ENCODE measurements at places on chromosomes 1 and 21.

DNA sequence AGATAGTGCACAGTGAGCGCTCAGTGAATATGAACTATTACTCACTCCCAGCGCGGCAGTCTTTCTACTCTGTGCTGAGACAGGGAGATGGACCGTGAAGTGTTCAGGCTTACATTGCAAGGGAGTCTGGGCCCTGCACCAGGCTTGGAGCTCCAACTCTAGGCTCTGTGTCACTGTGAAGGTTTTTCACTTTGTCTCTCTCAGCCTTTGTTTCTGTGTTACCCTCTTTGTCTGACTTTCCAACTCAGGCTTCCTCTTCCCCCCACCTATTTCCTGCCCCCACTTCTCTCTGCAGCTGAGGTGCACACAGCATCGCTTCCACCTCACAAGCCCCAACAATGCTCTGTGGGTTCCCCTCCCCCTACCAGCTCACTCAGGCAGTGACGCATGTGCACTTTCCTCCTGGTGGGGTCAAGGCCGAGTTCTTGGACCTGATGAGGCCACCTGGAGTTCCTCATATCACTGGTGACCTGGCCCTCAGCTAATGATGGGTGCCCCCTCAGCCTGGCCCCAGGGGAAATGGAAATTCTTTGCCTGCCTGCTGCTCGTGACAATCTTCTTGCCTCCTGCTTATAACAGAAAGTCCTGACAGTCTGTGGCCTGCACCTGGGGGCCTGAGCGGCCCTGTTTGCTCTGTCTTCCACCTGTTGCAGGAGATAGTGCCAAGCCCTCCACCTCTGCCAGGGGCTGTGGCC lies 1.1 kb upstream of the LCK start:
- DNase-seq, result no peak

GRCh38 chr21:37210130-37210529 lies 57.0 kb downstream of the VPS26C start:
- no peak for DNase-seq

- DNase-seq, result no peak
Observed at GRCh38 chr1:106608841-106609240, 447.6 kb upstream of the PRMT6 start.

DNA sequence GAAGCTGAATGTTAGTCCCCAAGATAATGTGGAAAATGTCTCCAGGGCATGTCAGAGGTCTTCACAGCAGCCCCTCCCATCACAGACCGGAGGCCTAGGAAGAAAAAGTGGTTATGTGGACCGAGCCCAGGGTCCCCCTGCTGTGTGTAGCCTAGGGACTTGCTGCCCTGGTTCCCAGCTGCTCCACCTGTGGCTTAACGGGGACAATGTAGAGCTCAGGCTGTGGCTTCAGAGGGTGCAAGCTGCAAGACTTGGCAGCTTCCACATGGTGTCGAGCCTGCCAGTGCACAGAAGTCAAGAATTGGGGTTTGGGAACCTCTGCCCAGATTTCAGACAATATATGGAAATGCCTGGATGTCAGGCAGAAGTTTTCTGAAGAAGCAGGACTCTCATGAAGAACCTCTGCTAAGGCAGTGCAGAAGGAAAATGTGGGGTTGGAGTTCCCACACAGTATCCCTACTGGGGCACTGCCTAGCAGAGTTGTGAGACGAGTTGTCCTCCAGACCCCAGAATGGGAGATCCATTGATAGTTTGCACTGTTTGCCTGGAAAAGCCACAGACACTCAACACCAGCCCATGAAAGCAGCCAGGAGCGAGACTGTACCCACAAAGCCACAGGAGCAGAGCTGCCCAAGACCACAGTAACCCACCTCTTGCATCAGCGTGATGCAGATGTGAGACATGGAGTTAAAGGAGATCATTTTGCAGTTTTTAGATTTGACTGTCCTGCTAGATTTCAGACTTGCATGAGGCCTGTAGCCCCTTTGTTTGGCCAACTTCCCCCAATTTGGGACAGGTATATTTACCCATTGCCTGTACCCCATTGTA lies 204.9 kb downstream of the MRPL39 start:
- DNase-seq, result no peak

- DNase-seq, result peak; percentile 89
Observed at GRCh38 chr1:37945743-37946702, 830 bp downstream of the INPP5B start.

DNA sequence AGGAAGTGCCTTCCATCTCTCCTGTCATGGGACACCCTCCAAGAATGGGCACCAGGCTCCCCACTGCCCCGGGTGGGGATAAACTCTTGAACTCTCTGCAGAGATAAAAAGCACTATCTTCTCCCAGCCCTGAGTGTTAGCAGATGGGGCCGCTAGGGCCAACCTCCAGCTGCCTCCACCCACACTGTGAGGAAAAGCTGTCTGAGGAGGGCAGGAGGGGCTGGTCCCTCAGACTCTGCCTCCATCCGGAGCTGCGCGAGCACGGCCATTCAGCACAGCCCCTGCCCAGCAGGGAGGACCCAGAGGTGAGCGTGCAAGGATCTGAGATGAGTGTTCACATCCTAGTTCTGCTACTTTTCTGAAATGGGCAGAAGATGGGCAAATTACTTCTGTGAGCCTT lies 51.8 kb upstream of the TRABD2B start:
- DNase-seq, result no peak

- DNase-seq, result no peak
Observed at GRCh38 chr21:38170704-38171682, 85.8 kb upstream of the KCNJ15 start.

DNA sequence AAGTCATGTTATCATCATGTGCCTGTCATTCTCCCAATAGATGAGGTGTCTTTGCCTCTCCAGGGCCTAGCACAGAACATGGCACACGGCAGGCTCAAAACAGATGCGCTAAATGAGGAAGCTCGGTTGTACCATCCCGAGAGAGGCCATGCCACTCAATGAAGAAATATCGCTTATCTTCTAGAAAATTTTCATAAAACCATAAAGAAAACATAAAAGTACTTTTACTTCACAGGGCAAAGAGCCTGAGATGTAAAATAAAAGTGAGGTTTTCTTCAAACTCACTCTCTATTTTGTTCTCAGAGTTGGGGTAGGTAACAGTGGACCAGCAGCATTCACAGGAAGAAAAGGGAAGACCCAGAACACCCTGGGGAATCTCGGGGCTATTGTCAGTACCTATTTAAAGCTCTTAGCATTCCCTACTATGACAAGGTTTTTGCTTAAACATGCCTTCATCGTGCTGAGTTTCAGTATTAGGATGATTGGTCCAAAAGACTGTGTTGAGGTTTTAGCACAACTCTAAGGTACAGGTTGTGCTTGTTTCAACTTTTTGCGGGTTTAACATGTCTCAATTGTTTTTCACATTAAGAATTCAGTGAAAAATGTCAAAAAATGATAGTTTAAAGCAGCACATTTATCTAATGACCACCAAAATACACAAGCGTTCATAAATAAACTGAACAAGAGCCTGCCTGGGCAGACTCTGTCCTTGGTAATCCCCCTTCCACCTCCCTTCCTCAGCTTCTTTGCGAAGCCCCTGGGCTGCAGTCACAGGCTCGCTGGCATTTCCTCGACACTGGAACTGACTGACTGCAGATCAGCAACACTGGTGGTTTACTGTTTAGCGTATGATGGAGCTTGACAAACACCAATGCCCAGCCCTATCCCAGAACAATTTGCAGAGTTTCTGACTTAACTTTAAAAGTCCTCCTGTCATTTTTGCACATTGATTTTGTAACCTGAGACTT lies 55.6 kb downstream of the COQ8A start:
- DNase-seq, result no peak

DNA sequence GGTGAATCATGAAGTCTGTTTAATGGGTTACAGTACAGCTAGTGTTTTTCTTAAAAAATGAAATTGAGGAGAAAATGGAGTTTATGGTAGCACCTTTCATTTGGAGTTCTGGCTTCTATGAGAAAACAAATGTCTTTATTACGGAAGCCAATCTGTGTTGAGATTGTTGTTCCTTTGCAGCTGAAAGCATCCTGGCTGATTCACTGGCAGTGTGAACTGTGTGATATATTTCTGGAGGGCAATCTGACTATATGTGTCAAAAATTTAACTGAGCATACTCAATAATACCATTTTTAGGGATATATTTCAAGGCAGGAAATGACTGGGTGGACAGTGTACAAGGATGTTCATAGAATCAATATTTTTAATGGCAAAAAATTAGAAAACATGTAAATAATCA lies 46.6 kb upstream of the LYST start:
- DNase-seq, result no peak

- DNase-seq, result no peak
Observed at GRCh38 chr1:28737307-28738132, 780 bp downstream of the YTHDF2 start.

GRCh38 chr1:176802316-176802715 lies 339.3 kb downstream of the PAPPA2 start:
- no peak for DNase-seq

DNA sequence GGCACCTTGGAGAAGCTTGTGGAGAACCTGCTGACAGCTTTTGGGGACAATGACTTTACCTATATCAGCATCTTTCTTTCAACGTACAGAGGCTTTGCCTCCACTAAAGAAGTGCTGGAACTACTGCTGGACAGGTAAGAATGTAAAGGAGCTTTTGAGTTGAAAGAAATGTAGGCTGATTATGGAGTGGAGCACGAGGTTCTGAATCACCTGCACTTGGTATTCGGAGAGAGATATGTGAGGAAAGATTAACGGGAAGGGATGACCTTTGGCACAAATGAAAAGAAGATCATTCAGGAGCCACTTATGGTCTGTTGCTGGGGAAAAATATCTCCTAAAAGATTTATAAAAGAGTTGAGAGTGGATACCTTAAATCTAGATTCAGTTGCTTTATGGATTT lies 42.7 kb downstream of the RGL1 start:
- DNase-seq, result no peak

DNA sequence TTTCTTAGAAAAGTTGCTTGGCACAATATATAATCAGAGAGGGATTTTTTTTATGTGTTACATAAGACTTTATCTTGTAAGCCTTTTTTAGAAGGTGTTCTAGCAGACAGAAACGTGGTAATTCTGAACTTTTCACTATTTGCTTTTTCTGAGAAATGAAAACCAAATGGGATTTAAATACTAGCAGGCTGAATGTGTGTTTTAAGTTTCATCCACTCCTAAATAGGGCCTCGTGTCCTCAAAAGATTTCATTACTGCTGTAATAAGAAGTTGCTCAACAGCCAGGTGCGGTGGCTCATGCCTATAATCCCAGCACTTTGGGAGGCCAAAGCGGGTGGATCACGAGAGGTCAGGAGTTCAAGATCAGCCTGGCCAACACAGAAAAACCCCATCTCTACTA lies 44.7 kb upstream of the FMO2 start:
- DNase-seq, result peak; percentile 48

DNA sequence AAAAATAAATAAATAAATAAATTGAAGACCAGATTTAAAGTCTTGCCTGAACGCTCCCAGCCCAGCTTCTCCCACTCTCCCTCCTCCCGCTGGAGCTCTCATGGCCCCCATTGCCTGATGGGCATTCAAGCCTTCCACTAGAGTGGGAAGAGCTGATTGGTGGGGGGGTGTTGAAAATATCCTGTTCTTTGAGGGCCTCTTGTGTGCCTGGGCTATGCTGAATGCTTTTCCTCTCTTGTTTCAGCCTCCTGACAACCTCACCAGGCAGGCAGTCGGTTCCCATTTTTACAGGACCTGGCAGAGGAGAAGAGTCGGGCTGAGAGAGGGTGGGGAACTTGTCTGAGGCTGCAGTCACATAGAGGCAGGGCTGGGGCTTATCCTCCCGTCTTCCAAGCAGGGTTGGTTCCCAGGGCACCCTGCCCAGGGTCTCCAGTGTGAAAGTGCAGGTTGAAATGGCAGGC lies 59.2 kb upstream of the SSBP3 start:
- no peak for DNase-seq

GRCh38 chr21:22192766-22193165 lies 1194.6 kb downstream of the NCAM2 start:
- no peak for DNase-seq

DNA sequence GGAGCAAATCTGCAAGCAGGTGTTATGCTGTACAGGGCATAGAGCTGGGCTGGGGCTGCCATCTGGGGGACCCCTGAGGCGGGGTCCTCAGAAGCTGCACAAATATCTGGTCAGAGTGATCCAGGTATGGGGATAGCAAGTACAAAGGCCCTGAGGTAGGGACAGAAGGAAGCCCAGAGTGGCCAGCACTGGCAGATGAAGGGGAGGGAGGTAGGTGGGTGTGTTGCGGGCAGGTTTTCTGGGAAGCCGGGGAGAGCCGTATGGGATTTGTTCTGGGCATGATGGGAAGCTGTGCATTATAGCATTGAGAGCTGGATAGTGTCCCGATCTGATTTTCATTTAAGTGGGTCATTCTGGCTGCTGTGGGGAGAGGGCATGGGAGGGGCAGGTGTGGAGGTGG lies 102.7 kb downstream of the ARHGEF10L start:
- no peak for DNase-seq

GRCh38 chr21:43812139-43812821 lies 22.9 kb downstream of the RRP1 start:
- no peak for DNase-seq

- DNase-seq, result no peak
Observed at GRCh38 chr1:47866601-47867437, 130.4 kb downstream of the TRABD2B start.

GRCh38 chr1:187046293-187046692 lies 217.5 kb downstream of the PLA2G4A start:
- DNase-seq, result no peak

DNA sequence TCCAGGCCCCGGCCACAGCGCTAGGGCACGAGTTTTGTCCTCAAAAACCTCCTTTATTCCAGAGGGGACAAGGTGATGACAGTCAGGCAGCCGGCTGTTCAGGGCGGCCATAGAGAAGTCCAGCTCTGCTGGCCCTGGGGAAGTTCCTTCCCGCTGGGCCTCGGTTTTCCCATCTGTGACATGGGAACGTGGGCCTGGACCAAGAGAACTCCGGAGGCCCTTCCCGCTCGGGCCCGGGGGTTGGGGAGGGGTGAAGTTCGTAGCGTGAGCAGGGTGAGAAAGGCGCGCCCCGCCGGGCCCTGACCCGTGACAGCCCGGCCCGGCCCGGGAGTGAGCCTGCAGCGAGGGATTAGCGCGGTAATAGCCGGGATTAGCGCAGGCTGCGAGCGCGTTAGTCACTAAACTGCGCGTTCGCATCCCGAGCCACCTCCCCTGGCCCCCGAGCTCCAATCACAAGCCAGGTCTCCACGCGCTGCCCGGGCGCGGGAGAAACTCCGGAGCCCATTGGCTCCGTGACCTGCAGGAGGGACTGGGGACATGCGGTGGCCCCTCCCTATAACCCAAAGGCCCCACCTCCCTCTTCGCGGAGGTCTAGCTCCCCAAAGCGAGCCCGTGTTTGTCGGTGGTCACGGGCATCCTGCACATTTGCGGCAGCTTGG lies 29.8 kb upstream of the PADI2 start:
- no peak for DNase-seq
